ENCODE measurements at places on chromosomes 5 and 9.

DNA sequence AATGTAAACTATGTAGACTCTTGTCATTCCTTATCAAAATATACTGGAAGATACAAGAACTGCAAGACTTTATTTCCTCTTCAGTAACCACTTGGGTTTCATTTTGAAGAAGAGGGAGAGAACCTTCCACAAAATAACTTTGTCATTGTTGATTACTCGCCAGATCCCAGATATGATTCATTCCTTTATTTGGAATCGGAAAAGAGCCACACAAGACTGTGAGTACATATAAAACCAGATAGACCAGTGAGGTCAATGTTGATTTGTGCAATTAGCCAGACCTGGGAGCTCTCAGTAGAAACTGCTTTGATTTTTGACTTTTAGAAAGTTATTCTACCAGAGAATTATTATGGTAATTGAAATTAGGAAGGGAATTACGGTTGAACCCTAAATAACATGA is 146.1 kb downstream of the TMEM167A start:
- DNase-seq: no peak

DNA sequence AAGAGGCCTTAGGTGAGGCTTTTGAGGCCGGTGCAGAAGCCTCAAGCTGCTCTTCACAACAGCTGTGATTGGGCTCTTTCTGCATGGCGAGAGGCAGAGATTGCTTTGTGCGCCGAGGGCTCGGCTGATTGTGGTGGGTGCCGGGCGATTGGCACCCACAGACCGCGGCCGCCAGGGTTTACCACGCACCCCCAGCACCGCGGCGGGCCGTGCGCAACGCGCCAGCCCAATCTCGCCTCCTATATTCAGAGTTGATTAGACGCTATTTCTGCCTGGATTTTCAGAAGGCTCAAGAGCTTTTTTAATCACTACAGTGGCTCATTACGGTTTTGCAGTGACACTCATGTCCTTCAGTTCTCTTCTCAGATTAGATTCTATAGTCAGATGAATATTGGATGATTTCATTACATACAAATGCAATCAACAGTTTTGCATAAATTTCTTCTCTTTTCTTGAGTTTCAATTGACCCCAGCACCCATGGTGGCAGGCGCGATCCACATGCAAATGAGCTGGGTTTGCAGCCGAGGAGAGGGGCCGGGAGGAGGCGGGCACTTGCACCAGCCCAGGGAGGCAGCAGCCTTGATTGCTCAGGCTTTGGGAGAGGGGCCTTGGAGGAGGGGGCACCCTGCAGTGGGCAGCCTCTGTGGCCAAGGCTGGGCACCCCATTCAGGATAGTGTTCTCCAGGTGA is 33.8 kb upstream of the PTGS1 start:
- DNase-seq: no peak

DNA sequence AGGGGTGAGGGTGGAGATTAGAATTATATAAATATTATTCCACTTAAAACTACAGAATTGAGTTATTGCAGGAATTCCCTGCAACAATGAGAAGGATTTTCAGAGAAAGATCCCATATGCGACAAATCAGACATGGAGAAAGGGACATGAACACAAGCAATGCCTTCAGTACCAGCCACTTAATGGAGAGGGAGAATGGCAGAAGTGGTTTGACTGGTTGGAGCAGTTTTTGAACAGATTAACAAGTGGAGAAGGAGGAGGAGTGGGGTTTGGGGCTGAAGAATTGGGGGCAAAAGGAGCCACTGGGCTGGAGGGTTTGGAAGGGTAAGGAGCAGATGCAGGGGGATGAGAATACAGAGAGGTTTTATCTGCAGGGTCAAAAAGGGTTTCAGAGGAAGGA is 620.9 kb upstream of the PTPRD start:
- DNase-seq: no peak

DNA sequence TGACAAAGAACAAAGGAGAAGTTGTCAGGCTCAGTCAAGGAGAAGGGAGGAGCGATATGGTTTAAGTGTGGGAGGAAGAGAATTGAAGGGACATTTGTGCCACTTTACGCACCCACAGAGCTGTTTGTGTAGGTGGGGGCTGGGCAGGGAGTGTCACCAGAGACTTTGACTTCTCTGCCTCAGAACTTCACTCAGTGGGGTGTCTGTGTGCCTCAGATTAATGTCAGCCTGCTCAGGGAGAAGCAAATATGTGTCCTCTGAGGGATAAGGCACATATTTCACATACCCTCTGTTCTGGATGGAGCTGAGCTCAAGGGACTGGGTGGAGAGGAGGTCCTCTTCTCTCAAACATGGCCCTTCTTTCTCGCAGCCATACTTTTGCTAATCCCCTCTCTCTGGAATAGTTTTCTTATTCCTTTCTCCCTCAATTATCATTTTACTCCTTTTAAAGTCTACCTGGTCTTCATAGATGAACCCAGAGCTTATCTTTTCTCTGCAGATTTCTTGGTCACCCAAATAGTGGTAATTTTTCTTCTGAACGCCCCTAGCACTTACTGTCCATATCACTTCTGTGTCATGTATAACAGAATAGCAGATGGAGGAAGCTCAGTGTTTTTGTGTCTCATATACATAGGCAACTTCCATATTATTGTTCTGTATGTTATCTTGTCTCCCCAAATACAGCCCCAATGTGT is 77.0 kb downstream of the IQGAP2 start:
- DNase-seq: peak; percentile 71

DNA sequence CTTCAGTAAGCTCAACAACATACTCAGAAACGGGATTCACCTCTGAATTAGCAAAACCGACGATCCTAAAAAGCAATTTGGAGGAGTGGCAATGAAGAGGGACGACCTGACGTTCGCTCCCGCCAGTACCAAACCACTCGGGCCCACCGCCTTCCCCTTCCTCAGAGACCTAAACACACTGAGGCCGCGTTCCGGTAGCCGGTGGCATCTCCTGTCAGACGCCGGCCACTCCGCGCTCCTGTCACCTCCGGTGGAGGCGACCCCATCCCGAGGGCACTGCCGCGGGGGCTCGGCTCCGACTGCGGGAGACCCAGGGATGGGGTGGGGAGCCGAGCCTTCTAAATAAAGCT is 617 bp downstream of the PPP6C start:
- peak; percentile 46 for DNase-seq

DNA sequence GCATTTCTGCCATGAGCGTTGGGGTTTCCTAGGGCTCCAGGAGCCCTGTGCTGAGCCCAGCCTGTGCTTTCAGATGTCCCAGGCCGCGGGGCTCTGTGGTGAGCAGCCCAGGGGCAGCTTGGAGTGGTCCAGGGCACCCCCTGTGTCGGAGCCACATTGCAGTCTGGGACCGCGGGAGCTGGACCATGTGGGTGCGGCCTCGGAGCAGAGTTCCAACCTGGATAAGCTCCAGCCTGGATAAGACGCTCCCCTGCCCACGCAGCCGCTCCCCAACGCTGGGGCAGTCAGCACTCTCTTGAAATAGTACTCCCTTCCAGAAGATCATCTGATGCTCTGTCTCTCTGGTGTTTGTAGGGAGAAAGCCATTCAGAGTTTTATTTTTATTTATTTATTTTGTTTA is 111.1 kb downstream of the WNK2 start:
- DNase-seq: no peak
